Panc1 (cell line): ENCODE measurements at places on chromosomes 7 and 10.

DNA sequence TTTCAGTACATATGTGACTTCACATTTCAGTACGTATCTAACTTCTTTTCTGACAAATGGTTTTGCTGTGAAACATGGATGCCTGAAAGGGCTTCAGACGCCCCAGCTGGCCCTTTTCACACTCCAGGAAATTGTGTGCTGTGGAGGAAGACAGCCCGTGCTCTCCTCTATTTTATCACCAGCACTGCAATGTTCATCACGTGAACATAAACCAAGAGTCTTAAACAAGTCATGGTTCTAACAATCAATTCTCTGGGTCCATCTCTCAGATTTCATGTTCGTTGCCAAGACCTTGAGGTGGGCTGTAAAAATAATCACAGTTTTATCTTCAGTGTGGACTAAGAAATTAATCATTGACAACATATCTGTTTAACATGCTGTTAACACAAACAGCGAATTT is 141.2 kb downstream of the WDR37 start:
- no peak for DNase-seq

- DNase-seq, result no peak
Measured at GRCh38 chr10:76469675-76470074, 1038.3 kb downstream of the LRMDA start.

DNA sequence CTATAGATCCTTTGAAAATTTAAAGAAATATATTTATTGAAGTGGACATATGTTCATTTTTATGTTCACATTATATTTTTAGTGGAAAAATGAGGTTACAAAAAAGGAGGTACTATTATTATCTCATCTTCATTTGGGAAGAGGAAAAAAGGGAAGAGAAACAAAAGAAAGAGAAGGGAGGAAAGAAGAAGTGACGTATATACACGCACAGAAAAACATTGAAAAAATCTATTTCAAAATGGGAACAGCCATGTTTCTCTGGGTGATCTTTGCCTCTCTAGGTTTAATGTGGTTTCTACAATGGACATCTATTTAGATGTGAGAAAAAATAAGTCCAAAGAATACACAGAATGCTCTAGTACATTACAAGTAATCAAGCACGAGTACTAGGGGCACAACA is 14.8 kb downstream of the ANK3 start:
- DNase-seq, result no peak

DNA sequence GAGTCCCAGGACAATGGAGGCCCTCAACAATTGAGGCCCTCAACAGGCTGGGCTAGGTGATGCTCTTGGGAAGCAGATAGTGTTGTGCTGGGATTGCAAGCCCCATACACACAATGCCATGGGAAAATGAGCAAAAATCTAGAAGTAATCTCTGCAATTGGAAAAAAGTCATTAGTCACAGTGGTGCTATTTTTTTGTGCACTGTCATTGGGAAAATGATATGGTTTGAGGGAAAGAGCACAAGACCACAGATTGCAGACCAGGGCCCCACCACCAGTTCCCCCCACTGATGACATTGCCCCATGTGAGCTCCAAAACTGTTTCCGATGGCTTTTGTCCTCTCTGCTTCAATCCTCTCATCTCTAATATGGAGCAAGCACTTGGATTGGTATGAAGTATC is 1.9 kb downstream of the KCTD7 start:
- no peak for DNase-seq

DNA sequence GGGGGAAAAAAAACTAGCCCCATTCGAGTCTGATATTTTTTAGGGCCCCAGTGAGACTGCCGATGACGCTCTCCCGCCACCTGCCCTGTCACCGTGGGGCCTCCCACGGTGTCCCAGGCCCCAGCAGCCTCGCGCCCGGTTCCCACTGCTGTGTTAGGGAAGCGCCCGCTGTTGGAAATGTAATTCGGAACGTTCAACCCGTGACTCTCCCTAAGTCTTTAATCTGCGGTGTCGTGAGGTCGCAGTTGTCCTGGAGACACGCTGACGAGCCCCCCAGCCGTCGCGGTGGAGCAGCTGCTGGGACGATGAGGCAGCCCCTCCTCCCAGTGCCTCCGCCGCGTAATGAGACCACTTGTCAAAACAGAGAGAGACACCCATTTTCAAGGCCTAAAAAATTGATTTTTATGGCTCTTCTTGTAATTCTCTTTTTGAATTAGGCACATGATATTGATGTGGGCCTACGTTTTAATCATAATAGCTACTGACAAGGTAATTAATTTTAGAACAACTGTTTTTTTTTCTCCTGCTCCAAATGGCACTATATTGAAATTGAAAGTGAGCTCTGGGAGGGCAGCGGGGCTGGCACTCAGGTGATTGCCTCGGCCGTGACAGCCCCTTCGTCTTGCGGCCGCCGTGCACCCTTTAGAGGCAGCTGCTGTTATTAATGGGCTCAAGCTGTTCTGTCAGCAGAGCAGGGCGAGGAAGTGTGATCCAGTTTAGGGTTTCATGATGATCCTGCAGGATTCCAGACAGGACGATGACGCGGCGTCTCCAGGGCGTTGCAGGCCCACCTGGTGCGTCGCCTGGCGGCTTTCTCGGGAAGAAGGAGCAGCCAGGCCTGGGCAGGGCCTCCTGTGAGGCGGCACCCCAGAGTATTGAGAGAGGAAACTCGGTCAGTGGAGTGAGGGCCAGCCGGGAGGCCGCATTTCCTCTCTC is 63.3 kb downstream of the NKX6-2 start:
- DNase-seq, result no peak

- no peak for DNase-seq
Measured at GRCh38 chr10:17781856-17782255, 27.3 kb upstream of the MRC1 start.

GRCh38 chr10:128867819-128868218 is 599.2 kb upstream of the MGMT start:
- no peak for DNase-seq

DNA sequence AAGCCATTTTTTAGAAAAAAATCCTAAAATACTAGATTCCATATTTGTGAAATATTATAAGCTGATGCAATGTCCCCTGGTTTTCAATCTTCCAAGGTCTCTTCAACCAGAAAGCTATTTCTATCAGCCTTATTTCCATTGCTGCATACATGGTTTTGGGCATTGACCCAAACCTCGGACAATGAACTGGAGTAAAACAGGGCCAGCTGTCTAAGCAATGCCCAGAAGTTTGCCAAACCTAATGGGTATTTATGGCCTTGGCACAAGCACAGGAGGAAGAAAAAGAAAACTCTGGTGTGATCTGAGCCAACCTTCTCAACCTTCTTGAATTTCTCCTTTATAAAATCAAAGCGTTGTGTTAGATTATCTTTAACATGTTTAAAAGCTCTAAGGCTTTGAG is 402.3 kb downstream of the DNAJB9 start:
- no peak for DNase-seq

GRCh38 chr7:150411606-150412005 is 32.5 kb downstream of the ZNF775 start:
- no peak for DNase-seq

GRCh38 chr10:102368077-102368476 is 27.4 kb upstream of the NFKB2 start:
- no peak for DNase-seq

DNA sequence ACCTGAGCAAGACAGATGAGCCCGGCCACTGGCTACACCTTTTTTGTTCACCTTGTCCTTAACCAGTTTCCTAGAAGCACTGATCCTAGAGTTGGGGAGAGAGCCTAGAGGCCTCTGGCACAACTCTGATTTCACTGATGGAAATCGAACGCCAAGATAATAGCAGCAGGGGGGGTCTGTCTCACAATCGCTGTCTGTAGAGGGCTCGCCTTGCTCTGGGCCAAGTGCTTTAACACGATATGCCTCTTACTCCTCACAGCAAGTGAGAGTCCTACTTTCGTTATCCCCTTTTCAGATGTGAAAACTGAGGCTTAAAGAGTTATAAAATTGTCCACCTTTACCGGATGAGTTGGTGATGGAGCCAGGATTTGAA is 472 bp downstream of the RASSF4 start:
- no peak for DNase-seq

DNA sequence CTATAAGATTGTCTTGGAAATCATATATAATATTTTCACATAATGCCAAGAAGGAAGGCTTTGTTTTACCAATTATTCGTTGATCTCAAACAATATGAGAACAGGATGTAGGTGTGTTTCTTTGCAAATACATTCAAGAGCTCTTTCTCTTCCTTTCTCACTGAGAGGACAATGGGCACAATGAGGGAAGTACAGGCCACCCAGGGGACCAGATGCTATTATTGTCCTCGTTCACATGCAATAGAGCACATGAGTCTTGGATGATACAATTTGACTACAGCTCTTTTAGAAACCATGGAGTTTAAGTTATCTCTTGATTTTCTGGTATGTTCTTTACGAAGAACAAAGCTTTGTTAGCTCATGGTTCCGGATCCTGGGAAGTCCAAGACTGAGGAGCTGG is 323.7 kb upstream of the KLF6 start:
- DNase-seq, result no peak

GRCh38 chr10:84665883-84666463 is 337.6 kb downstream of the CCSER2 start:
- DNase-seq, result no peak
